Hypothalamus (tissue), 51 donors: ENCODE measurements at places on chromosomes 11 and 22.
A peak's percentile ranks its signal among the peaks of the same experiment; 100 is the strongest.

GRCh38 chr11:81059356-81059755, 1618.5 kb upstream of the TENM4 start:
- no peak for DNase-seq

- peak; percentile 54 for DNase-seq
Observed at GRCh38 chr11:134120921-134121526, 52.2 kb downstream of the JAM3 start.

DNA sequence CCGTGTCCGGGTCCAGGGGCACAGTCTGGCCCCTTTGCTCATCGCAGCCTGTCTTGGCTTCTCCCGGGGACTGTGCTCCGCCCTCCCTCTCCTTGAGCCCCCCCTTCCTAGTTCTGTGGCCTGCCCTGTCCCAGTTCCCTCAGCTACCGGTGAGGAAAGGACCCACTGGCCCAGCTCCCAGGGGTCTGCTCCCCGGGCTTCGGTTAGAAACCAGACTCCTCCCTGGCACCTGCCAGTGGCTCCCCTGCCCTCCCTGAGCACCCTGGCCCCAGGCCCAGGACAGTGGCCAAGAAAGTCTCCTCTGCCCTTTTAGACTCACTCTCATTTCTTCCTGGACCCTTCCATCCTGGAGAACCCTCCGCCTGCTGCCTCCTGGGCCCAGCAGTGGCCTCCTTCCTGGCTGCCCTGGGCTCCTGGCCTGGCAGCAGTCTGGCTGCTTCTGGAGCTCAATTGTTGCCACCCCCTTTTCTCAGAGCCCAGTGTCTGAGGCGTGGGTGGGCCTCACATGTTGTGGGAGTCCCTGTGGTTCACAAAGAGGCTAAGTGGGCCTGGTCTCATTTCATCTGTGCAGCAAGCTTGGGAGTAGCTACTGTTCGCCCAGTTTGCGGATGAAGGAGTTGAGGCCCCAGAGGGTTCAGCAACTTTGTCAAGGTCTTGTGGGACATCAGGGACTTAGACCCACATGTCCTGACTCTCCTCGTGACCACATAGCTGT, 12.6 kb downstream of the PRDM11 start:
- DNase-seq = no peak

DNA sequence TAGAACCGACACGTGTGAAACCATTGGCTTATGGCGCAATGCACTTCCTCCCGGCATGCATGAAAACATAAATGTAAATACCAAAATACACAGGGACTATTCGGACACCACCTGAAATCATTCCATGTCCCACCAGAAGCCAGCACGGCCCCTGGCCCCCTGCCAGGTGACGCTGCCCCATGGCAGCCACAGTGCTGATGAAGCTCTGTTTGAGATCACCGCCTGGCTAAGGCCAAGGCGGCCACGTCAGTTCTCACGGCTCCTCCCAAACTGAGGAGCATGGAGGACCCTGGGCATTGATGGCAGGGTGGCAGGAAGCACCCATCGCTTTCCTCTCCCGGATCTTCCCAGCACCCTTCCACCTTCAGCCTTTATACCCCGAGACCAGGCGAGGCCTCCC, 89.5 kb downstream of the CDKN1C start:
- DNase-seq = no peak

- DNase-seq = no peak
Observed at GRCh38 chr11:61092280-61092766, 10.0 kb upstream of the CD5 start.

GRCh38 chr11:6771926-6772893, at the start of gene OR2AG2:
TSS of gene OR2AG2 (minus strand) at chr11:6771976. CDS start at chr11:6768957, 3,019 bp downstream.
- no peak for DNase-seq

- DNase-seq = no peak
Observed at GRCh38 chr11:124463324-124463723, 17.8 kb upstream of the OR8B8 start.

- no peak for DNase-seq
Observed at GRCh38 chr11:116386118-116386699, 386.6 kb downstream of the BUD13 start.

GRCh38 chr11:14411818-14412217, 52.8 kb upstream of the RRAS2 start:
- no peak for DNase-seq

DNA sequence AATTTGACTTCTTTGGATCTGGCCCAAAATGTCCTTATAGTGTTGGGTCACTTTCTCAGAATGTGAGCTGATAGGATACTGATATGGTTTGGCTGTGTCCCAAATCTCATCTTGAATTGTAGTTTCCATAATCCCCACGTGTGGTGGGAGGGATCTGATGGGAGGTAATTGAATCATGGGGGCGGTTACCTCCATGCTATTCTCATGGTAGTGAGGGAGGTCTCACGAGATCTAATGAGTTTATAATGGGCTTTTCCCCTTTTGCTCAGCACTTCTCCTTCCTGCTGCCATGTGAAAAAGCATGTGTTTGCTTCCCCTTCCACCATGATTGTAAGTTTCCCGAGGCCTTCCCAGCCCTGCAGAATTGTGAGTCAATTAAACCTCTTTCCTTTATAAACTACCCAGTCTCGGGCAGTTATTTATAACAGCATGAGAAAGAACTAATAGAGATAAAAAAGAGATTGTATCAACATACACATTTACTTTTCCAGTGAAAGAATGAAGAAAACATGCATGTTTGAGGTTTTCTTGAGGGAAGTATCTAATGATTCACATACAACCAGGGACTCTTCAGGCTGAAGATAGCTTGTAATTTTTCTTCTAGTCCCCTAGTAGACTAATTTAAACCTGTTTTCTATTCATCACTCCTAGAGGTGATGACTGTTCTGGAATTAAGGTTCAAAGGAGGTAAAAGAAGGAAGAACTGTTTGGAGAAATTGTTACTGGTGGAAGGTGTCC, 17.3 kb upstream of the CSTF3 start:
- no peak for DNase-seq
